ENCODE measurements at places on chromosomes 11 and 22.

DNA sequence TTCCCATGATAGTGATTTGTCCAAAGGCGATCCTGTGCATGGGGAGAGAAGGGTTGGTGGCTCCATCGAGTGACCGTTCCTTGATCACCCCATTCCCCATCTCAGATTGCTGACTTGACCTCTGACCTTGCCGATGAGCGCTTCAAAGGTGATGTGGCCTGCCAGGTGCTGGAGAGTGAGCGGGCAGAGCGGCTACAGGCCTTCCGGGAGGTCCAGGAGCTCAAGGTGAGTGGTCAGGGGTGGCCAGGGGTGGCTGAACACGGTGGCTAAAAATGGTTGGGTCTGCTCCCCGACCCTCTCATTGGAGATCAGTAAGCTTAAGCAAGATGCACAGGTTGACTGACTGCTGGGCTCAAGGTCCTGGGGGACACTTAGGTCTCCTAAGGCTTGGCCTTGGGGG lies 148.7 kb downstream of the MYO18B start:
- no peak for DNase-seq

GRCh38 chr22:35914665-35915476 lies 113.8 kb downstream of the RBFOX2 start:
- DNase-seq = peak; percentile 94

- DNase-seq = no peak
Observed at GRCh38 chr11:85132851-85133585, 494.1 kb downstream of the DLG2 start.

DNA sequence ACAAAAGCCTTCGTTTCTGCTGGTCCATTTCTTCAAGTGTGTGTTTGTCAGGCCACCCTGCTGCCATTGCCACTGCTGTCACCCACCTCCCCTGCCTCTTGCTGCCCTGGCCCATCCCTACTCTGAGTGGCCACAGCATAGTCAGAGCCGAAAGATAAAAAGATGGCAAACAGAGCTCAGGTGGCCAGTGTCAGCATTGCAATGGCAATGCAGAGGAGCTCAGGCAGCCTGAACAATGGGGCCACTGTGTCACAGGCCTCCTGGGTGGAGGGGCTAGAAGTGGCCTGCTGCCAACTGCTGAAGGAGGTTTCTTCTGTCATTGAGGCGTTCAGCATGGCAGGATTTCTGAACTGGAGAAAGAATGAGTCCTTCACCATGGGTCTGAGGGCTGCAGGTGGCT lies 137.1 kb downstream of the CSNK2A3 start:
- DNase-seq = no peak

DNA sequence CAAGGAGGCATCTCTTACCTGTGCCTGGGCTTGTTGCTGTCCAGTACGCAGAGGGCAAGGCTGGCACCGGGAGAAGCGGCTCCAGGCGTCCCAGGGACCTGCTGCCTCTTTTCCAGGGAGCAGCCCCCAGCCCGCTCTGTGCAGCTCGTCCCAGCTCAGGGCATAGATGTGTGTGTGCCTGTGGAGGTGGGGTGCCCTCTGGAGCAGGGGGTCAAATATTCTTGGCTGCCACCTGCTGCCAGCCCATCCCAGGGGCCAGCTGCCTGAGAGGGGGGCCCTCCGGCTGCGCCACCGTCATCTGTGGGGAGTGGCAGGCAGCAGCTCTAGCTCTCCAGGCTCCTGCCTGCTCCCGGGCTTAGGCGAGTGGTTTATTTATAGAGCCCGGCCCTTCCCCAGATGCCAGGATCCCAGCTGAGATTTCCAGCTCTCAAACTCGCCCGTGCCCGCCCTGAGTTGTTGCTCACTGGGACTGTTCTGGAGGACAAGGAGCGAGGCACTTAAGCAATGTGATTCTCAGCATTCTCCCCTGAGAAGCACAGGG lies 87.5 kb downstream of the RTL6 start:
- no peak for DNase-seq

GRCh38 chr11:10323793-10324170 lies 18.9 kb downstream of the ADM start:
- no peak for DNase-seq

- no peak for DNase-seq
Observed at GRCh38 chr11:469684-470560, 19.8 kb downstream of the PTDSS2 start.

- no peak for DNase-seq
Observed at GRCh38 chr11:2888266-2888968, 2.8 kb upstream of the CDKN1C start.

GRCh38 chr11:72319261-72319660 lies 75.3 kb upstream of the PHOX2A start:
- no peak for DNase-seq

GRCh38 chr11:72721689-72722049 lies 30.5 kb downstream of the ARAP1 start:
- no peak for DNase-seq

DNA sequence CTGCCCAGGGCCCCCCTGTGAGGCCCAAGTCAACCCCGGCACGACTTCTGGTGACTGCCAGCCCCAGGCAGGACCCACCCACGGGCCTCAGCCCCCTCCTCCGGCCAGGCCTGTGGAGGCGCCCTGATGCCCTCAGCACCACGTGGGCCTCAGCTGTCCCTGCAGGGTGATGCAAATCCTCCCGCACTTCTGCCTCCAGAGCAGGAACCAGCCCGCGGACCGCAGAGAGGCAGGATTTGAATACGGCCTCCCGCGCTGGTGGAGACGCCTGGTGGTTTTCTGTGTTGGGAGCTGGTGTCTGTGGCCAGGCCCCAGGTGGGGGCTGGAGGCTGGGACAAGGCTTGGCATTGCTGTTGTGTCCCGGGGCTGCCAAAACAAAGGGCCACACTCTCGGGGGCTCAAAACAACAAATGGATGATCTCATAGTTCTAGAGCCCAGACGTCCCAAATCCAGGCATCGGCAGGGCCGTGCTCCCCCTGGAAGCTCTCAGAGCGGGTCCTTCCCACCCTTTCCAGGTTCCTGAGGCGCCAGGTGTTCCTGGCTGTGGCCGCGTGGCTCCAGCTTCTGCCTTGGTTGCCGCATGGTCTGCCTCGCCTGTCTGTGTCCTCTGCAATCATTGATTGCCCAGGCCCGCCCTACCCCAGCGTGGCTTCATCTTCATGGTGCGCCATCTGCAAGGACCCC lies 19.4 kb downstream of the TRPM5 start:
- no peak for DNase-seq

DNA sequence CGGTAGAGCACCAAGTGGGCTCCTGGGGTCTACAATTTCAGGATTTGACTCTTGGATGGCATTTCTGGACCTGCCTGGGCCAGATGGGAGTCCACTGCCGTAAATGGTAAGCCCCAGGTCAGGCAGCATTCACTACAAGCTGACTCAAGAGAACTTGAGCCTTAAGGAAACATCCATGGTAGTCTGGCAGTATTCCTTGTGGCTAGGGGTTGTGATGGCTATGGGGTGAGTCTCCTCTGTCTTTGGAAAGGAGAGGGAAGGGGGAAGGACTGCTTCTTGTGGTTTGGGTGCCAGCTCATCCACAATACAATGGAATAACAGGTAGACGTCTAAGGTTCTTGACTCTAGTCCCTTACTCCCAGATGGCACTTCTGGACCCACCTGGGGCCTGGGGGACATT lies 32.3 kb upstream of the POU2AF2 start:
- no peak for DNase-seq

- DNase-seq = no peak
Observed at GRCh38 chr22:44802071-44802700, 49.8 kb downstream of the ARHGAP8 start.

- DNase-seq = no peak
Observed at GRCh38 chr22:43628250-43628649, 183.9 kb downstream of the EFCAB6 start.

DNA sequence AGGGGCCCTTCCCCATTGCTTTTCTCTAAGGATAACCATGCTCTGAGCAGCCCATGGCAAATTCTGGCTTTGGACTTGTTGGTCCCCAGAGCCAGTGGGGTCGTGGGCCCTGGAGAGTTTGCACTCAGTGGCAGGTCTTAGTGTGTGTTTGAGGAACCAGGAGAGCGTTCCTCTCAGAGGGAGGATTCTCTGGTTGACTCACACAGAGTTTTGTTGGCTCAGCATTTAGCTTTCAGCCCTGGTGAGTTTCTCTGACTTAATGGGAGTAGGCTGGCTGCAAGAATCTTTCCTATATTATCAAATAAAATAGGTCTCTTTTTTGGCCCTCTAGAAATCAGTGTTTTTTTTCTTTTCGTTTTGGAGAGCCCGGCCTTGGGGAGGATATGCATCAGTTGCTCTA lies 20.9 kb downstream of the ST14 start:
- DNase-seq = no peak

- DNase-seq = no peak
Observed at GRCh38 chr11:117202386-117203068, 3.4 kb downstream of the TAGLN start.

GRCh38 chr11:90468923-90469322 lies 246.1 kb upstream of the CHORDC1 start:
- no peak for DNase-seq

DNA sequence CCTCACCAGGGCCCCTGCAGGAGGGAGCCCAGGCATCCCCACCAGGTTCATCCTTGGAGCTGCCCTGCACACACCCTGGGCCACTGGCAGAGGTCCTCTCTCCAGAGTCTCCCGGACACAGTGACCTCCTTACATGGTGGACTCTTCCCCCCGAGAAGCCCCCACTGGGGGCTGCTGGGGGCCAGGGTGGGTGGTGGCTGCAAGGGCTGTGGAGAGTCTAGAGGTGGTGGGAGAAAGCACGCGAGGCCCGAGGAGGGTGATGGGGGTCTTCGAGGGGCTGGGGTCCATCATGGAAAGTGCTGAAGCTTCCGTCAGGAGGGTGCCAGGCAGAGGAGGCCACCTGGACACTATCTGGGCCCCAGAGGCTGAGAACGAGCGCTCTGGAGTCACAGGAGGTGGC lies 17.6 kb downstream of the PGA5 start:
- no peak for DNase-seq

- no peak for DNase-seq
Observed at GRCh38 chr11:45173064-45173463, 26.6 kb downstream of the PRDM11 start.

- no peak for DNase-seq
Observed at GRCh38 chr11:94533206-94533605, 10.5 kb upstream of the FUT4 start.

DNA sequence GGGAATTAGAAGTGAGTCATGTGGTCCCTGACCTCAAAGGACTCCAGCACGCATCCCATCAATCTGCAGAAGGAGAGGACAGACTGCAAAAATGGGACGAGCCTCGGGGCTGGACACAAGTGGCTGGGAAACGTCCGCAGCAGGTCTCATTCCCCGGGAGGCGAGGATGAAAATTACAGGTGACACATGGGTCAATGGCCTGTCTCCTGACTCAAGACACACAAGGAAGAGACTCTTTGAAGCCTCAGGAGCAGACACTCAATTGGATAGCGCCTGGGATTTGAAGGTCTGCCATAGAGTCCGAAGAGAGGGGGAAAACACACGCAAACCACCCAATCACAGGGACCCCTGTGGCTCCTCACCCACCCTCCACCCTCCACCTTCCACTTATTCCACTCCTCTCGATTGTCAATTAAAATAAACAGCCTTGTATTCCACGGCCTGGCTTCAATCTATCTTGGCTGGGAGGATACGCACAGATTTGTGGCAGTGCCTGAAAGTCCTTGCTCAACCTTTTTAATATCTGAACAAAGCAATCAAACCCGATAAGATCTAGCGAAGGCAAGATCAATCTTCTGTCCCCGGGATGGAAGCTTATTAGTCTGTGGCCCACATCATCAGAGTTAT lies 101.8 kb upstream of the CADM1 start:
- DNase-seq = no peak

- no peak for DNase-seq
Observed at GRCh38 chr11:12120031-12121008, 9.9 kb downstream of the MICAL2 start.

DNA sequence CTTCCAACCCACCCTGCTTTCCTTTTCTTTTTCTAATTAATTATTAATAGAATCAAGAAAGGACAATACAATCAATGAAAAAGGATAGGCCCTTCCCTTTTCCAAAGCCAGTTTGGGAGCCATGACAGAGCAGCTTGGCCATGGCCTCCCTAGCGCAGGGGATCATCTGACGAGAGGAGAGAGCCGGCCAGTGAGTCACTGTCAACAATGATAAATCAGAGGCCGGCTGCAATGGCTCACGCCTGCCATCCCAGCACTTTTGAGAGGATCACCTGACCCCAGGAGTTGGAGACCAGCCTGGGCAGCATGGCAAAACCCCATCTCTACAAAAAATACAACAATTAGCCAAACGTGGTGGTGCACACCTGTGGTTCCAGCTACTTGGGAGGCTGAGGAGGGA lies 27.5 kb upstream of the KRTAP5-7 start:
- DNase-seq = no peak

GRCh38 chr11:104464691-104465090 lies 300.7 kb upstream of the PDGFD start:
- no peak for DNase-seq

Data from left renal cortex interstitium (tissue), 4 donors.